ENCODE measurements at places on chromosomes 12 and 14. TPM values are rescaled to one million over a fixed set of nuclear protein-coding genes. Genes with fewer than 3 reads are reported as not detected.
A peak's percentile ranks its signal among the peaks of the same experiment; 100 is the strongest.

Gene CCDC63
- total RNA-seq = not detected

Gene CHMP4A
- 66.5 TPM for total RNA-seq

Gene MRPL42
- 24.6 TPM for total RNA-seq

Gene TMCC3
- 8.3 TPM for total RNA-seq

Gene SELPLG
- total RNA-seq = 6.7 TPM

Gene ATXN3
- total RNA-seq = 36.7 TPM

Gene MYH7
- total RNA-seq = not detected

Gene OR4E2
- total RNA-seq = not detected

Gene AQP2
- total RNA-seq = not detected

Gene RAD9B
- 2.8 TPM for total RNA-seq

Gene E2F7
- total RNA-seq = under 0.01 TPM

Gene EML5
- 5.6 TPM for total RNA-seq

GRCh38 chr14:32986791-32987540, 48.3 kb downstream of the NPAS3 start:
- DNase-seq = peak; percentile 22
- no peak overlapping the region for H3K27ac ChIP-seq
- no peak overlapping the region for H3K4me3 ChIP-seq

DNA sequence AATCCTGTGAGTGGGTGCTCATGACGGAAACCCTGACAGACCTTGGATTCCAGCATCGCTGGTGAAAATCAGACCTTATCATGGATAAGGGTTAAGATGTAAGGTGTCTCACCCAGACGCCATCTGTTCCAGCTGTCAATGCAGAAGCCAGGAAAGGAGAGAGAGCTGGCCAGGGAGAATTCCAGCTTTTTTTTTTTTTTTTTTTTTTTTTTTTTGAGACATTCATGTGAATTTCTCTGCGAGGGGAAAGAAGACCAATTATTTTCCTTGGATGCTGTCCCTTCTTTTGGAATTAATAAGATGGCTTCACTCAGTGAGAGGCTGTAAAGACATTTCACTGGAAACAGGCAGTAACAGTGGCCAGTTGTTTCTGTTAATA, 1.8 kb downstream of the TRAF3 start:
- H3K27ac ChIP-seq = no peak overlapping the region
- no peak overlapping the region for H3K4me3 ChIP-seq
- no peaks in the 10 kb centered on the region for H3K27me3 ChIP-seq
- H3K36me3 ChIP-seq = no peaks in the 10 kb centered on the region
- DNase-seq = no peak

DNA sequence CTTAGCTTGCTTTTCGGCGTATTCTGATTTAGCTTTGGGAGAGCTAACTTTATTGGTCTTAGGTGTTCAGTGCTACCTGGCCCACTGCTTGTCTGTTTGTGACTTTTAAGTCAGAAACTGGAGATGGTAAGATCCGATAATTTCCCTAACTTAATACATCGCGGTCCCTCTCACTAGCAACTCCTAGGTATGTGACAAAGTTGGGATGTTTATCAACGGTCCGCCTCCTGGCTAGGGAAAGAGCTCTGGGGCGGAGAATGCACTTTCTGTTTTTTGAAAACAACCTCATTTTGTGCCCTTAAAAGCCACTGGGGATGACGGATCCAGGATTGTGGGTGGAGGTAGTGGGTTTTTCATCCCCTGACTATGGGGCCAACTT, 1.2 kb downstream of the CDKN1B start:
- peaks cover 8% of the 10 kb centered on the region for H3K4me1 ChIP-seq
- H3K36me3 ChIP-seq = no peaks in the 10 kb centered on the region
- H3K4me3 ChIP-seq = peak overlapping the region; percentile 96

DNA sequence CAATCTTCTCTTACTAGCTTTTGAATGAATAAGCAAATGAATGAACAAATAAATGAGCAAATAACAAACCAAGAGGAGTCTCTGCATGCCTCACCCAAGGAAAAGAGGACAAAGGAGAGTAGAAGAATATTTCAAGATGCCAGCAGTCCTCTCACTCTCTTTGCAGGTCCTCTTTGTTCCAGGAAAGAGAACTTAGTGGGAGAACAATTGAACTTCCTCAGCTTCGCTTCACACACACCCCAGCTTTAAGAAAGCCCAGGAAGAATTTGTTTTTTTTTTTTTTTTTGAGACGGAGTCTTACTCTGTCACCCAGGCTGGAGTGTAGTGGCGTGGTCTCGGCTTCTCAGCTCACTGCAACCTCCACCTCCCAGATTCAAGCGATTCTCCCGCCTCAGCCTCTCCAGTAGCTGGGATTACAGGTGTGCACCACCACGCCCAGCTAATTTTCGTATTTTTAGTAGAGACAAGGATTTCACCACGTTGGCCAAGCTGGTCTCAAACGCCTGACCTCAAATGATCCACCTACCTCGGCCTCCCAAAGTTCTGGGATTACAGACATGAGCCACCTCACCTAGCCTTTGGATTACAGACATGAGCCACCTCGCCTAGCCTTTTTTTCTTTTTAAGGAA, 20.4 kb downstream of the KRT18 start:
- no peak for DNase-seq
- no peak overlapping the region for H3K27ac ChIP-seq
- H3K4me3 ChIP-seq = no peak overlapping the region
- H3K27me3 ChIP-seq = peaks cover 7% of the 10 kb centered on the region

- H3K4me1 ChIP-seq = no peaks in the 10 kb centered on the region
- H3K4me3 ChIP-seq = no peak overlapping the region
- no peaks in the 10 kb centered on the region for H3K27me3 ChIP-seq
- no peaks in the 10 kb centered on the region for H3K36me3 ChIP-seq
- no peak for DNase-seq
Measured at GRCh38 chr14:33859306-33859705, 91.6 kb downstream of the EGLN3 start.

DNA sequence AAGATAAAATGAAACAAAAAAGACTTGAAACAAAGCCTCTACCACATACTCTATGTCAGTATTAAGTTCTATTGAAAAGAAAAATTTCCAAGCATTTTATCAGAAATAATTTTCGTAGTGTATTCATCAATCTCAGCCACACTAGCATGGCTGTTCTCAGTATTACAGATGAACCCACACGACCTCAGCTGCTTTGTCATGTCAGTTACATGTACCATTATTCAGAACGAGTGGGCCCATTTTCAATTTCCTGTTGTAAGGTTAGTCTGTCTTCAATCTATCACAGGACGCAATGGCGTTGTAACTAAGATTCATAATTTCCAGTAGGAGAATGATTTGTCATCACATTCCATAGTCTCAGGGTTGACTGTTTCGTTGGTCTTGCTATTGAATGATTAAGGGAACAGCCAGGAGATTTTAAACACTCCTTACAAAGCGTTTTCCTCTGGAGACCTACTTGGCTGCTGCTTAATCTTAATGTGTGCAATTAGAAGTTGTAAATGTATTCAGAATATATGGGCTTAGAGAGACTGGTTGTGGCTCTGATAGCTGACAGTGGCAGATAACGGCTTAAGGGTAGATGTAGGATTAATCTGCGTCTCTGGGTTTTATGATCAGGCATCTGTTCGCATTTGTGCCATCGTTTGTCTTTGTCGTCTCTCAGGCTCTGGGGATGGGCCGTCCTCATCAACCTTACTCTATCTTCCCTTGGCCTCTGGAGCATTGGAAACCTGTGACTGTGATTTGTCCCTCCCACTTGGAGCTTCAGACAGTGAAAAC, 65.4 kb downstream of the GLT1D1 start:
- no peaks in the 10 kb centered on the region for H3K4me1 ChIP-seq
- no peaks in the 10 kb centered on the region for H3K36me3 ChIP-seq
- no peaks in the 10 kb centered on the region for H3K27me3 ChIP-seq
- DNase-seq = no peak
- H3K4me3 ChIP-seq = no peak overlapping the region
- H3K27ac ChIP-seq = no peak overlapping the region

GRCh38 chr14:24632336-24632735, 1.7 kb downstream of the GZMB start:
- peaks cover 6% of the 10 kb centered on the region for H3K4me1 ChIP-seq
- no peak overlapping the region for H3K27ac ChIP-seq
- no peak overlapping the region for H3K4me3 ChIP-seq
- DNase-seq = no peak
- H3K27me3 ChIP-seq = no peaks in the 10 kb centered on the region

GRCh38 chr12:111012918-111013317, 92.5 kb upstream of the MYL2 start:
- no peaks in the 10 kb centered on the region for H3K36me3 ChIP-seq
- DNase-seq = no peak

DNA sequence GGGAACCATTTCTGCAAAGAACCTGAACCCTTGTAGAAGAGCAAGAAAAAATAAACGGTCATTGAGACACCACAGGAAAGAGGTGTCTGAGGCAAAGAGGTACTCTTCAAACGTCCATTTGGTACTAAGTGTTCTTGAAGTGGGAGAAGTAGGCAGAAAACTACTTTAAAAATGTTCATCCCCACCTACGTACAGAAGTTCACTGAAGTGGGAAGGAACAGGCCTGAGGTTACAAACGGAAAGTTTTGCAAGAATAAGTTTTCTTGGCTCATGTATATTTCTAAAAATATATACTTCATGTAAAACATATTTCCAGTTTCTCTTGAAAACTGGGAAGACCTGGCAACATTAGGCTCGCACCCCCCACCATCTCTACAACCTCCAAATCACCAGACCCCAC, 61.2 kb downstream of the STXBP6 start:
- H3K27me3 ChIP-seq = no peaks in the 10 kb centered on the region
- no peak for DNase-seq
- no peaks in the 10 kb centered on the region for H3K4me1 ChIP-seq
- no peak overlapping the region for H3K27ac ChIP-seq

GRCh38 chr12:122610911-122611310, 83.9 kb downstream of the KNTC1 start:
- no peak overlapping the region for H3K4me3 ChIP-seq
- H3K27me3 ChIP-seq = no peaks in the 10 kb centered on the region
- no peaks in the 10 kb centered on the region for H3K36me3 ChIP-seq
- DNase-seq = no peak

DNA sequence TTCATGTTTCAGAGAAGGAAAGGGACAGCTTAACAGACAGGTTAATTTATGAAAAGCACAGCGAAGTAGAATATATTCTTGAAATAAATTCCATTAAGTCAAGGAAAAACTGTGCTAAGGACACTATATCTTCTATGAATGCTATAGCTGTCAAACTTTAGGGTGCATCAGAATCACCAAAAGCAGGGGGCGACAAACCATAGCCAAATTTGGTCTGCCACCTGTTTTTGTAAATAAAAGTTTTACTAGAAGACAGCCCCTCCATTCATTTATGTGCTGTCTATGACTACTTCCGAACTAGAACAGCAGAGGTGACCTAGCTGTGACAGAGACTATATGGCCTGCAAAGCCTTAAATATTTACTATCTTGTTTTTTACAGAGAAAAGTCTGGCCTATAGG, 25.9 kb downstream of the PPP4R3A start:
- no peak overlapping the region for H3K27ac ChIP-seq
- H3K4me1 ChIP-seq = no peaks in the 10 kb centered on the region
- no peak overlapping the region for H3K4me3 ChIP-seq
- no peaks in the 10 kb centered on the region for H3K36me3 ChIP-seq

DNA sequence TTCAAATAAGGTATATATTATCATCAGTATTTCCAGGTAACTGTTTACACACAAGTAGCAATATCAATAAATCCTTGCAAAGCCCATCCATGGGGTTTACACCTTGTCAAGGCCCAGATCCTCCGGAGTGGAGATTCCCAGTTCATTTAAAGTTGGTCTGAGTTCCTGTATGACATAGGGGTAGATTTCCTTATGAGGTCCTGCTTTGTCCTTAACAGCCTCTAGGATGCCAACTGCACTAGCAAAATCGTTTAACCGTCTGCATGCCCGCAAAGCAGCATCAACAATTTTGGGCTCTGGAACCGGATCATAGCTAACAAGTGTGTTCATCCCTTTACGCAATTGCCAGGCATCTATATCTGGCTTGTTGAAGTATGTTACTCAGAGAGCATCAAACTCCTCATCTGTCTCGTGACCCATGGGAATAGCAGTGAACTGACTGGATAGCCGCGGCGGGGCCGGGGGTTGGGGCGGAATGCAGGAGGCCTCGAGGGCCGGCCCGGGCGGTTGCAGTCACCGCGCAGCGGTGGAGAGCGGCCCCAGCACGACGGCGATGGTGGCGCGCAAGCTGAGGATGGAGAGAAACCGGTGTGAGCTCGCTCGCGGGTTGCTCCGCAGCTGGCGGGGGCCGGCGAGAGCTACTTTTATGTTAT, 30.6 kb upstream of the FBXO34 start:
- H3K27ac ChIP-seq = no peak overlapping the region
- H3K36me3 ChIP-seq = no peaks in the 10 kb centered on the region
- no peak overlapping the region for H3K4me3 ChIP-seq
- no peak for DNase-seq
- H3K27me3 ChIP-seq = peaks cover 8% of the 10 kb centered on the region
